Thymus (tissue), 14 donors: ENCODE measurements at places on chromosomes 12 and 14. TPM values are rescaled to one million over a fixed set of nuclear protein-coding genes. Genes with fewer than 3 reads are reported as not detected.

Gene MANSC4
- polyA plus RNA-seq, result 0.11 TPM

Gene AGAP2
- 15.5 TPM for polyA plus RNA-seq

Gene OAS3
- polyA plus RNA-seq, result 10.2 TPM

DNA sequence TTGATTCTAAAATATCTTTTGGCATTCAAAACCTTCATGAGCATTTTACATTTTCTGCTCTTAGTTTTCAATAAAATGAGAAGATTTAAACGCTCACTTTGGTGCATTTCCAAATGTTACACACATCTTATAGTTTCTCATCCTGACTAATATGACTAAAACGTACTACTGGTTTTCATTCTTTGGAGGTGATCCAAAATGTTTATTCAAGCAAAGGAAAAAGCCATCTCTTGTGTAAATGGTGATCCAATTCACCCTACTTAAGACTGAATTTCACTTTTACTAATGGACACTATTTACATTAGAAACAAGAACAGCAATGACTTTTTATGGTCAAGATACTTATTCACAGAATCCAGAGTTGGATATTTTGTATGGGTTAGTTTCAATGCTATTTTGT, 86.6 kb downstream of the KITLG start:
- H3K36me3 ChIP-seq, result no peaks in the 10 kb centered on the region
- no peaks in the 10 kb centered on the region for H3K4me1 ChIP-seq
- H3K4me3 ChIP-seq, result no peak overlapping the region
- DNase-seq, result no peak
- H3K27me3 ChIP-seq, result no peaks in the 10 kb centered on the region

GRCh38 chr12:27013611-27014084, 536 bp downstream of the TM7SF3 start:
- no peaks in the 10 kb centered on the region for H3K36me3 ChIP-seq
- no peaks in the 10 kb centered on the region for H3K27me3 ChIP-seq
- peak overlapping the region; percentile 61 for H3K4me3 ChIP-seq
- no peak for DNase-seq
- H3K27ac ChIP-seq, result peak overlapping the region; percentile 89
- peaks cover 48% of the 10 kb centered on the region for H3K4me1 ChIP-seq

GRCh38 chr14:58488550-58488949, 61.0 kb downstream of the KIAA0586 start:
- H3K4me1 ChIP-seq, result no peaks in the 10 kb centered on the region
- H3K27ac ChIP-seq, result no peak overlapping the region
- no peak for DNase-seq
- H3K36me3 ChIP-seq, result peaks cover 24% of the 10 kb centered on the region
- no peaks in the 10 kb centered on the region for H3K27me3 ChIP-seq

- H3K4me1 ChIP-seq, result peaks cover 2% of the 10 kb centered on the region
- H3K36me3 ChIP-seq, result no peaks in the 10 kb centered on the region
- DNase-seq, result no peak
- H3K4me3 ChIP-seq, result no peak overlapping the region
These were observed 123.7 kb upstream of the DHRS4 start for GRCh38 chr14:23829736-23830471.

GRCh38 chr14:83867566-83868225, 1662.2 kb upstream of the FLRT2 start:
- H3K4me1 ChIP-seq, result no peaks in the 10 kb centered on the region
- H3K27me3 ChIP-seq, result no peaks in the 10 kb centered on the region
- no peak overlapping the region for H3K27ac ChIP-seq
- no peak overlapping the region for H3K4me3 ChIP-seq
- DNase-seq, result no peak

GRCh38 chr14:23175823-23176222, 7.6 kb downstream of the SLC7A8 start:
- no peaks in the 10 kb centered on the region for H3K36me3 ChIP-seq
- DNase-seq, result no peak
- H3K27ac ChIP-seq, result no peak overlapping the region
- no peaks in the 10 kb centered on the region for H3K27me3 ChIP-seq
- H3K4me1 ChIP-seq, result peaks cover 4% of the 10 kb centered on the region

DNA sequence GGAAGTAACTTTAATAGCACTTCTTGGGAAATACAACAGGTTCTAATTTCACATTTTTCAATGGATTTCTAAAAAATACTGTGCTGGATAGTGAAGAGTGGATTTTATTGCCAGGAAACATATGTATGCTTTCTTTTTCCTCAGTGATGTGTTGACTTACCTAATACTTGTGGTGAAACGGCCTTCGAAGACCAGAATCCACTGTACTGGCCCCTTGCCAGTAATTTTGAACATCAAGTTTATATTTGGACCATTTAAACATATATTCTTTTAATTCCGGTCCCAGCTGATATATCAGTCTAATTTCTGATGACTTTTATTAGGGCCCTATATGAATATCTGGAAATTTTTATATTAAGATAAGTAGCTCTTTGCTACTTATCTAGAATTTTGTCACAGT, 1.8 kb downstream of the MSRB3 start:
- no peaks in the 10 kb centered on the region for H3K36me3 ChIP-seq

GRCh38 chr12:29159661-29160060, 10.6 kb downstream of the FAR2 start:
- H3K27me3 ChIP-seq, result no peaks in the 10 kb centered on the region
- no peaks in the 10 kb centered on the region for H3K4me1 ChIP-seq
- no peak for DNase-seq

DNA sequence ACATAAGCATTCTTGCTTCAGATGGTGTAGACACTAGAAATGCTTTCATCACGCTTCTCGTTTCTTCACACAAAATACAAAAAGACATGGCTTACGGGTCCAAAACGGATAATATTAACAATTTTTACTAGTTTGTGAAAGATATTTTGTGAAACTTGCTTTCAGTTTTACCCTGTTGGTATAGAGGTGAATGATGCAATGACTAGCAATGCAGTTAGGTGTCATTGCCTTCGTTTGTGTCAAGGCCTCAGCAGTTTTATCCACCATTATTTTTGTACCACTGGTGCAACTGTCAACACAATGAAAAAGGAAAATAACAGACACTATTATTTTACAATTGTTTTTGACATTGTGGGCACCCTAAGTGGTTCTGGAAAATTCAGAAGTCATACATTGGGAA, 323.0 kb downstream of the FLRT2 start:
- H3K4me1 ChIP-seq, result no peaks in the 10 kb centered on the region
- H3K27me3 ChIP-seq, result no peaks in the 10 kb centered on the region
- no peak for DNase-seq
- H3K27ac ChIP-seq, result no peak overlapping the region

DNA sequence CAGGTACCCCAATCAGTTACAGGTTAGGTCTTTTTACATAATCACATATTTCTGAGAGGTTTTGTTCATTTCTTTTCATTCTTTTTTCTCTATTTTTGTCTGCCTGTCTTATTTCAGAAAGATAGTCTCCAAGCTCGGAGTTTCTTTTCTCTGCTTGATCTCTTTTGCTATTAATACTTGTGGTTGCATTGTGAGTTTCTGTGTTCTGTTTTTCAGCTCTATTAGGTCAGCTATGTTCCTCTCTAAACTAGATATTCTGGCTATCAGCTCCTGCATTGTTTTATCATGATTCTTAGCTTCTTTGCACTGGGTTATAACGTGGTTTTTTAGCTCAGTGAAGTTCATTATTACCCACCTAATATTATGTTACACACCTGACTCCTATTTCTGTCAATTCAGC, 914.1 kb downstream of the TRHDE start:
- H3K27me3 ChIP-seq, result no peaks in the 10 kb centered on the region
- no peak overlapping the region for H3K4me3 ChIP-seq
- no peak overlapping the region for H3K27ac ChIP-seq

- DNase-seq, result no peak
- H3K27ac ChIP-seq, result no peak overlapping the region
- H3K36me3 ChIP-seq, result no peaks in the 10 kb centered on the region
- no peak overlapping the region for H3K4me3 ChIP-seq
These were observed 114.6 kb downstream of the TMEM132C start for GRCh38 chr12:128381541-128381940.

GRCh38 chr14:105532735-105533141, 6.4 kb downstream of the TMEM121 start:
- no peaks in the 10 kb centered on the region for H3K36me3 ChIP-seq
- no peak for DNase-seq
- peaks cover 12% of the 10 kb centered on the region for H3K4me1 ChIP-seq

- H3K27ac ChIP-seq, result no peak overlapping the region
- no peak for DNase-seq
- H3K36me3 ChIP-seq, result no peaks in the 10 kb centered on the region
- H3K4me1 ChIP-seq, result no peaks in the 10 kb centered on the region
These were observed 8.6 kb downstream of the AK7 start for GRCh38 chr14:96400495-96400894.

- no peak overlapping the region for H3K4me3 ChIP-seq
- peaks cover 18% of the 10 kb centered on the region for H3K4me1 ChIP-seq
- DNase-seq, result no peak
- H3K36me3 ChIP-seq, result no peaks in the 10 kb centered on the region
- H3K27ac ChIP-seq, result no peak overlapping the region
- no peaks in the 10 kb centered on the region for H3K27me3 ChIP-seq
These were observed 723.8 kb downstream of the BCL11B start for GRCh38 chr14:98548071-98548686.

DNA sequence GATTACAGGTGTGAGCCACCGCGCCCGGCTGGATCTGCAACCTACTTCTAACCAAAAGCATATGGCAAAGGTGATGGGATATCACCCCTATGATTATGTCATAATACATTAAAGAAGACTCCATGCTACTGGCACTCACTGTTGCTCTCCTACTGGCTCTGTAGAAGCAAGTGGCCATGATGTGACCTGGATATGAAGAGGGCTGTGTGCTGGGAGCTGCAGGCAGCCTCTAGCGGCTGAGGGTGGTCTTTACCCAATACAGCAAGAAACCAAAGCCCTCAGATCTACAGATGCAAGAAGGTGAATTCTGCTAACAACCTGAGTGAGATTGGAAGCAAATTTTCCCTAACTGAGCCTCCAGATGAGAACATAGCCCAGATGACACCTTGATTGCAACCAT, 34.2 kb upstream of the TRIM9 start:
- H3K4me1 ChIP-seq, result no peaks in the 10 kb centered on the region
- no peaks in the 10 kb centered on the region for H3K36me3 ChIP-seq
- no peak overlapping the region for H3K4me3 ChIP-seq
- H3K27me3 ChIP-seq, result no peaks in the 10 kb centered on the region
- no peak for DNase-seq

DNA sequence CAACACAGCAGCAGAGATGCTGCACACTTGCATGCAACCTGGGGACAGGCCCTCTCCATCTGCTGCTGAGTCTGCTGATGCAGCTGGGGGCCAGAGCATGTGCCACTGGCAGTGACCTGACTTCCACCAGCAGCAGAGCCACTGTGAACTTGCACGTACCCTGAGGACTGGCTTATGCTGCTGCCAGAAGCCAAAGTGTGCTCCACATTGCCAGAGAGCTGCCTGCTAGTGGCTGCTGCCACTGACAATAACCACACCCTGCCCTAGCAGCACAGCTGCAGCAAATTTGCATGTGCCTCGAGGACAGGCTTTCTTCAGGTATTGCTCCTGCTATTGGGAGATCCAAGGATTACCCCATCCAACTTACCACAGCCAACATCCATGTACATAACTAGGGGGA, 4.5 kb upstream of the PRR4 start:
- peaks cover 2% of the 10 kb centered on the region for H3K36me3 ChIP-seq
- no peak overlapping the region for H3K27ac ChIP-seq
- H3K27me3 ChIP-seq, result no peaks in the 10 kb centered on the region
- no peak overlapping the region for H3K4me3 ChIP-seq
- no peak for DNase-seq

- no peaks in the 10 kb centered on the region for H3K27me3 ChIP-seq
- H3K4me1 ChIP-seq, result peaks cover 32% of the 10 kb centered on the region
- H3K4me3 ChIP-seq, result no peak overlapping the region
- peaks cover 55% of the 10 kb centered on the region for H3K36me3 ChIP-seq
These were observed 35.9 kb downstream of the ACADS start for GRCh38 chr12:120761519-120761934.

- peak; percentile 24 for DNase-seq
- peak overlapping the region; percentile 33 for H3K4me3 ChIP-seq
- no peaks in the 10 kb centered on the region for H3K4me1 ChIP-seq
- peaks cover 27% of the 10 kb centered on the region for H3K27me3 ChIP-seq
These were observed 505 bp upstream of the DENND5B start for GRCh38 chr12:31591380-31591901.

DNA sequence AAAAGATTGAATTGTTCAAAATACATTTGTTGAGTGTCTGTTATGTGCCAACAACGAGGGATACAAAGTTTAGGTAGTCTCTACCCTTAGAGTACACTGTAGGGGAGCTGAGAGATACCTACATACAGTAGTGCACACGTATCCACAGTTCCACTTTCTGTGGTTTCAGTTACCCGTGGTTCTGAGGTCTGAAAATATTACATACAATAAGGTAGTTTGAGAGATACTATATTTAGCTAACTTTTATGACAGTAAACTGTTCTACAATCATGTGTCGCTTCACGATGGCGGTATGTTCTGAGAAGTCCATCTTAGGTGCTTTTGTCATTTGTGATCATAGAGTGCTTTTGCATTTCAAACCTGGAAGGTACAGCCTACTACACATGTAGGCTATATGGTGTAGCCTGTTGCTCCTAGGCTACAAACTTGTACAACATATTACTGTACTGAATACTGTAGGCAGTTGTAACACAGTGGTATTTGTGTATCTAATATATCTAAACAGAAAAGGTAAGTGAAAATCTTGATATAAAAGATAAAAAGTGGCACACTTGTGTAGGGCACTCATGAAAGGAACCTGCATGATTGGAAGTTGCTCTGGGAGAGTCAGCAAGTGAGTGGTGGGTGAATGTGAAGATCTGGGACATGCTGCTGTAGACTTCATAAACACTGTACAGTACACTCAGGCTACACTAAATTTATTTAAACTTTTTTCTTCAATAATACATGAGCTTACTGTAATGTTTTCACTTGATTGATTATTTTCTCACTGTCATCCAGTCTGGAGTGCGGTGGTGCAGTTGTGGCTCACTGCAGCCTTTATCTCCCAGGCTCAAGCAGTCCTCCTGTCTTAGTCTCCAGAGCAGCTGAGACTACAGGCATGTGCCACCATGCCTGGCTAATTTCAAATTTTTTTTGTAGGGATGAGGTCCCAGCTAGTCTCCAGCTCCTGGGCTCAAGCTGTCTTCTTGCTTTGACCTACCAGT, 4.0 kb downstream of the CPSF6 start:
- H3K4me1 ChIP-seq, result peaks cover 7% of the 10 kb centered on the region
- no peaks in the 10 kb centered on the region for H3K27me3 ChIP-seq
- DNase-seq, result no peak
- no peak overlapping the region for H3K4me3 ChIP-seq

- no peak overlapping the region for H3K27ac ChIP-seq
- H3K4me3 ChIP-seq, result no peak overlapping the region
- DNase-seq, result no peak
- no peaks in the 10 kb centered on the region for H3K36me3 ChIP-seq
- H3K27me3 ChIP-seq, result no peaks in the 10 kb centered on the region
These were observed 142.8 kb upstream of the AMIGO2 start for GRCh38 chr12:47222520-47223030.

DNA sequence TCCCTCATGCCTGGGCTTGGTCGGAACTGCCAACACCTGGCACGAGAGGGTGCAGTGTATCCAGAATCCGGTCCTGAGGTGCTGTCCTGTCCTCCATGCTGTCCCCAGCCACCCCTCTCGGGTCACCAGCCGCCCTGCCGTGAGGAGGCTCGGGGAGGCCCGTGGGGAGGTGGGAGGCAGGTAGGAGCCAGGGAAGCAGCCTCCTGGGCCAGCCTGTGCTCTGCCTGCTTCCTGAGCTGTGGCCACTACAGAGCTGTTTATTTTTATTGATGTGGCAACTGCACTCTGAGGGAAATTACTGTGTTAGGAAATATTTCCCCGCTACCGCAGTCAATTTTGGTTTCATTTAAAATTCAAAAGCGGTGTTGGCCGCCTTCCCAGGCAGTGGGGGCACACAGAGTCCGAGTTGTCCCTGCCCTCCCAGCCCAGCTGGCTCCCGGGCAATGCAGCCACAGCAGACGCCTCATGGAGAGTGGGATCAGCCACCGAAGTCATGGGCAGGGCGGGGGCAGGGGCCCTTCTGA, 18.3 kb downstream of the NOC4L start:
- H3K4me1 ChIP-seq, result peaks cover 23% of the 10 kb centered on the region
- peaks cover 23% of the 10 kb centered on the region for H3K27me3 ChIP-seq
- no peak for DNase-seq
